Immature natural killer cell (primary cell): ENCODE measurements at places on chromosomes 12 and 14. TPM values are rescaled to one million over a fixed set of nuclear protein-coding genes. Genes with fewer than 3 reads are reported as not detected.

The ANKRD9 gene
- 0.44 TPM for polyA plus RNA-seq

The GRIP1 gene
- polyA plus RNA-seq = not detected

The RARG gene
- polyA plus RNA-seq = 10.1 TPM

The IFNG gene
- 6.4 TPM for polyA plus RNA-seq

The KANSL2 gene
- polyA plus RNA-seq = 40.1 TPM

The CCDC85C gene
- 0.27 TPM for polyA plus RNA-seq

The TMEM260 gene
- 10.5 TPM for polyA plus RNA-seq

The ACSM4 gene
- polyA plus RNA-seq = not detected

- H3K27me3 ChIP-seq = no peaks in the 10 kb centered on the region
- H3K27ac ChIP-seq = no peak overlapping the region
- H3K36me3 ChIP-seq = no peaks in the 10 kb centered on the region
- no peaks in the 10 kb centered on the region for H3K4me1 ChIP-seq
These were observed 808.1 kb upstream of the USP15 start for GRCh38 chr12:61452076-61452475.

- peak overlapping the region; percentile 99 for H3K27ac ChIP-seq
- peaks cover 38% of the 10 kb centered on the region for H3K4me1 ChIP-seq
- no peak for DNase-seq
- peak overlapping the region; percentile 87 for H3K4me3 ChIP-seq
- peaks cover 11% of the 10 kb centered on the region for H3K27me3 ChIP-seq
- peaks cover 21% of the 10 kb centered on the region for H3K36me3 ChIP-seq
These were observed 21.6 kb downstream of the GALNT6 start for GRCh38 chr12:51369581-51369980.

- no peaks in the 10 kb centered on the region for H3K36me3 ChIP-seq
- peaks cover 7% of the 10 kb centered on the region for H3K27me3 ChIP-seq
- no peaks in the 10 kb centered on the region for H3K4me1 ChIP-seq
- no peak for DNase-seq
- H3K27ac ChIP-seq = no peak overlapping the region
These were observed 31.5 kb downstream of the EPS8 start for GRCh38 chr12:15757553-15758255.

DNA sequence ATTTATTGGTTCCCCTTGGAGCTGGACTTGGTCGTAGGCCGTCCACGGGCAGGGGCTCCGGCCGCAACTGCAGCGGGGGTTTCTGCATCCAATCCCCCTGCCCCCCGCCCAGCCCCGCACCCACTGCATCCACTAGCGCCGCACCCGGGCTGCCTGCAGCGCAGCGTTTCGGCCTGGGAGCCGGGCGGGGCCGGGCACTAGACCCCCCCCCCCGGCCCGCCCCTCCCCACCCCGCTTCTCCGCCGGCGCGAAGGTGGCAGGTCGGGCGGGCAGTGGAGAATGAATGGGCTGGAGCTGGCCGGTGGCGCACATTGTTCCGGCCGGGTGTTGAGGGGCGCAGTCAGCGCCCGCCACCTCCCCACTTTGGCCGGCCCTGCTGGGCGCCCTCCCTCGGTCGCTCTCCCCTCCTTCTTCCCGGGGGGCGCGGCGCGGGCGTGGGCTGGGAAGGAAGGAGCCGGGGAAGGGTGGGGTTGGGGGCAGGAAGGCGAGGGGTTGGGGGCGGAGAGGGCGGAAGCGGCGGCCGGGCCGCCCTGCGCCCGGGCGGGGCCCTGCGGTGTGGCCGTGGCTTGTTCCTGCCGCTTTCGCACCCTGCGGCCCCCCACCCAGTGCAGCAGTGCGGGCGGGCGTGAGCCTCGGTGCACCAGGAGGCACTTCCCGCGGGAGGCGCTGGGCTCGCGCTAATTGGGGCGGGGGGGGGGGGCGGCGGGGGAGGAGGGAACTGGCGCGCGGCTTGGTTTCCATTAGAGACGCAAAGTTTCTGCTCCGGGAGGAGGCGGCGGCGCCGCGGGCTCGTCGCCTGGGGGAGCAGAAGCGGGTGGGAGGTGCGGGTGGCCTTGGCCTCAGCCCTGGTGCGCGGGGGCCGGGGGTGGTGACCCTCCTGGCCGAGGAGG is 841 bp downstream of the CALM1 start:
- peaks cover 19% of the 10 kb centered on the region for H3K27me3 ChIP-seq
- peaks cover 35% of the 10 kb centered on the region for H3K36me3 ChIP-seq

GRCh38 chr12:49030714-49031572 is 12.4 kb upstream of the PRKAG1 start:
- H3K27me3 ChIP-seq = peaks cover 2% of the 10 kb centered on the region
- no peak overlapping the region for H3K4me3 ChIP-seq
- peak overlapping the region; percentile 79 for H3K27ac ChIP-seq
- DNase-seq = no peak
- peaks cover 1% of the 10 kb centered on the region for H3K4me1 ChIP-seq

- peak overlapping the region; percentile 95 for H3K27ac ChIP-seq
- H3K36me3 ChIP-seq = peaks cover 18% of the 10 kb centered on the region
- peak overlapping the region; percentile 72 for H3K4me3 ChIP-seq
- peak; percentile 74 for DNase-seq
- H3K4me1 ChIP-seq = peaks cover 80% of the 10 kb centered on the region
These were observed 5.7 kb upstream of the KLRK1 start for GRCh38 chr12:10395390-10395998.

- peak; percentile 12 for DNase-seq
- H3K27ac ChIP-seq = no peak overlapping the region
- H3K36me3 ChIP-seq = peaks cover 3% of the 10 kb centered on the region
- peaks cover 5% of the 10 kb centered on the region for H3K27me3 ChIP-seq
- no peaks in the 10 kb centered on the region for H3K4me1 ChIP-seq
These were observed 163.0 kb upstream of the NRXN3 start for GRCh38 chr14:78007160-78007559.

GRCh38 chr14:98593361-98593761 is 678.6 kb downstream of the BCL11B start:
- no peaks in the 10 kb centered on the region for H3K4me1 ChIP-seq
- H3K4me3 ChIP-seq = no peak overlapping the region
- no peaks in the 10 kb centered on the region for H3K27me3 ChIP-seq
- H3K36me3 ChIP-seq = peaks cover 8% of the 10 kb centered on the region

- no peak overlapping the region for H3K27ac ChIP-seq
- no peak overlapping the region for H3K4me3 ChIP-seq
- H3K36me3 ChIP-seq = no peaks in the 10 kb centered on the region
- DNase-seq = no peak
These were observed 22.3 kb upstream of the PLXNC1 start for GRCh38 chr12:94126067-94126466.

- peaks cover 25% of the 10 kb centered on the region for H3K36me3 ChIP-seq
- no peak overlapping the region for H3K4me3 ChIP-seq
- H3K27ac ChIP-seq = no peak overlapping the region
- DNase-seq = no peak
- peaks cover 5% of the 10 kb centered on the region for H3K27me3 ChIP-seq
These were observed 23.3 kb upstream of the BTBD6 start for GRCh38 chr14:105224845-105225570.

- DNase-seq = no peak
- no peaks in the 10 kb centered on the region for H3K27me3 ChIP-seq
- no peaks in the 10 kb centered on the region for H3K4me1 ChIP-seq
- no peak overlapping the region for H3K4me3 ChIP-seq
These were observed 106.8 kb downstream of the EGLN3 start for GRCh38 chr14:33844118-33844517.

DNA sequence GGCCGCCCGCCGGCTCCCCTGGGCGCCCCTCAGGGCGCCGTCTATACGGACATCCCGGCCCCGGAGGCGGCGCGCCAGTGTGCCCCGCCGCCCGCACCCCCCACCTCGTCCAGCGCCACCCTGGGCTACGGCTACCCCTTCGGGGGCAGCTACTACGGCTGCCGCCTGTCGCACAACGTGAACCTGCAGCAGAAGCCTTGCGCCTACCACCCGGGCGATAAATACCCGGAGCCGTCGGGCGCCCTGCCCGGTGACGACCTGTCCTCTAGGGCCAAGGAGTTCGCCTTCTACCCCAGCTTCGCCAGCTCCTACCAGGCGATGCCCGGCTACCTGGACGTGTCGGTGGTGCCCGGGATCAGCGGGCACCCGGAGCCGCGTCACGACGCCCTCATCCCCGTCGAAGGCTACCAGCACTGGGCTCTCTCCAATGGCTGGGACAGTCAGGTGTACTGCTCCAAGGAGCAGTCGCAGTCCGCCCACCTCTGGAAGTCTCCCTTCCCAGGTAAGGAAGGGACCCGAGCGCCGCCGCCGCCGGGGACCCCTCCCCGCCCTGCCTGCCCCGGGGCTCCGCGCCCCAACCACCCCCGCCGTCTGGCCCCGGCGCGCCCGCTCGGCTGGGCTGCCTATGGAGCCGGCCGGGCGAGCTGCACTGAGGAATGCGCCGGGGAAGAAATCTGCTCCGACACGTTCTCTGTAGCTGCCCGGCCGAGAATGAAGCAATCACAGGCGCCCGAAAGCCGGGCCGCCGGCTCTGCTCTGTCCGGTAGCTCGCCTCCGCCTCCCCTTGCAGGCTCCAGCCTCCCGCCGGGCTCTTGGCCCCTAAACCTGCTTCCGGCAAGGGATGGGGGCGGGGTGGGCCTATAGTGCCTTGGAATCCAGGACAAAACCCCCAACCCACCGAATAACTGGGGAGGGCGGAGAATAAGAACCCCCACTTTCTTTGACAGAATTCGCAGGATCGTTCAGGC is 794 bp downstream of the HOXC13 start:
- peaks cover 4% of the 10 kb centered on the region for H3K4me1 ChIP-seq
- H3K4me3 ChIP-seq = no peak overlapping the region
- no peak for DNase-seq

DNA sequence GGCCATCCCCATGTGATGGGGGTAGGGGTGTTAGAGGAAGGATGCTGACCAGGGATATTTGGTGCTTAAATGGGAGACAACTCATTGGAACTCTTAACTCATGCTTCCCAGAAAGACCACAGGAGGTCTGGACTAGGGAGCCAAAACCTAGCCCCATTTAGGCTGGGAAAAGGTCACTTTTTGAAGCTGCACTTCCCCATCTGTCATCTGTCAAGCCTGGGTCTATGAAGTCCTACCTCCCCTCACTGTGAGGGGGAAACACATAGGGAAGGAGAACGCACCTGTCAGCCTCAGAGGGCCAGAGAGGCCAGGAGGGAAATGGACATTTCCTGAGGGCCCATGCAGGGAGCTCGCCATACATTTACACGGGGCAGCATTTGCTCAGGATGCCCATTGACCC is 321.0 kb downstream of the BCL11B start:
- H3K4me1 ChIP-seq = no peaks in the 10 kb centered on the region
- no peaks in the 10 kb centered on the region for H3K36me3 ChIP-seq
- H3K27me3 ChIP-seq = peaks cover 10% of the 10 kb centered on the region
- no peak overlapping the region for H3K27ac ChIP-seq
- H3K4me3 ChIP-seq = no peak overlapping the region

GRCh38 chr12:21828779-21829178 is 54.3 kb upstream of the KCNJ8 start:
- H3K4me3 ChIP-seq = no peak overlapping the region
- H3K27ac ChIP-seq = no peak overlapping the region
- no peaks in the 10 kb centered on the region for H3K36me3 ChIP-seq
- DNase-seq = no peak

DNA sequence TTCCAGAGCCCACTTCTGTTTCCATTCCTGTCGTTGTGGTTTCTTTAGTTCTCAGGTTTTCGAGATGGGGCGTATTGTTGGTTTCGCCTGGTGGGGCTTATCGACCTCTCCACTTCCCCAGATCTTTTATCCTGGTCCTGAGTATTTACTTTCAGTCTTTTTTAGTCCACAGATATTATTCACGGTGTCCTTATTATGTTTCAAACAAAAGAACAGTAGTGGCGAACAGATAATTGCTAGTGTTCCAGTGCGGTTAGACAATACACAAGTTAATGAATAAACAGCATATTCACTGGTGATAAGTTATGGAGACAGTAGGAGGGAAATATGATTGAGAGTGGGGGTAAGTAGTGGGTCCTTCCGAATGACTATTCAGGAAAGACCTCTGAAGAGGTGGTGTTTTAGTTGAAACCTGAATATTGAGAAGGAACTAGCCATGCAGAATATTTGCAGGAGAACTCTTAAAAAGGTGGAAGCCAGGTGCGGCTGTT is 668 bp downstream of the TMEM260 start:
- H3K4me1 ChIP-seq = peaks cover 37% of the 10 kb centered on the region
- H3K27me3 ChIP-seq = peaks cover 14% of the 10 kb centered on the region
- no peaks in the 10 kb centered on the region for H3K36me3 ChIP-seq

DNA sequence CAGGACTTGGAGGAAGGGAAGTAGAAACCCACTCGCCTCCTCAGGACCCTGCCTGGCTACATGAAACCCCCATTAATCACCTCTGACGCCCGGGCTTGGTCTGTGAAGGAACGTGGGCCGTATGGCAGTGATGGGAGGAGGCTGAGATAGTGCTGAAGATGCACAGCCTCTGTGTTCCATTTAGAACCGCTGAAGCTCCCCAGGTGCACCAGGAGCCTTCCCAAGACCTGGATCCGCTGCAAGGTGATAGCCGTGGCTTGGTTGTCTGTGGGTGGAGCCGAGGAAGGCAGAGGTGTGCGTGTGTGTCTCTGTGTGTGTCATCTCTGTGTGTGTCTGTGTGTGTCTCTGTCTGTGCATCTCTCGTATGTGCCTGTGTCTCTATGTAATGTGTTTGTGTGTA is 293.1 kb downstream of the CACNA1C start:
- no peak for DNase-seq
- peaks cover 4% of the 10 kb centered on the region for H3K27me3 ChIP-seq
- no peak overlapping the region for H3K4me3 ChIP-seq
- H3K36me3 ChIP-seq = no peaks in the 10 kb centered on the region
- H3K27ac ChIP-seq = no peak overlapping the region
